ENCODE measurements at places on chromosomes 5 and 9. TPM values are rescaled to one million over a fixed set of nuclear protein-coding genes. Genes with fewer than 3 reads are reported as not detected.

DNA sequence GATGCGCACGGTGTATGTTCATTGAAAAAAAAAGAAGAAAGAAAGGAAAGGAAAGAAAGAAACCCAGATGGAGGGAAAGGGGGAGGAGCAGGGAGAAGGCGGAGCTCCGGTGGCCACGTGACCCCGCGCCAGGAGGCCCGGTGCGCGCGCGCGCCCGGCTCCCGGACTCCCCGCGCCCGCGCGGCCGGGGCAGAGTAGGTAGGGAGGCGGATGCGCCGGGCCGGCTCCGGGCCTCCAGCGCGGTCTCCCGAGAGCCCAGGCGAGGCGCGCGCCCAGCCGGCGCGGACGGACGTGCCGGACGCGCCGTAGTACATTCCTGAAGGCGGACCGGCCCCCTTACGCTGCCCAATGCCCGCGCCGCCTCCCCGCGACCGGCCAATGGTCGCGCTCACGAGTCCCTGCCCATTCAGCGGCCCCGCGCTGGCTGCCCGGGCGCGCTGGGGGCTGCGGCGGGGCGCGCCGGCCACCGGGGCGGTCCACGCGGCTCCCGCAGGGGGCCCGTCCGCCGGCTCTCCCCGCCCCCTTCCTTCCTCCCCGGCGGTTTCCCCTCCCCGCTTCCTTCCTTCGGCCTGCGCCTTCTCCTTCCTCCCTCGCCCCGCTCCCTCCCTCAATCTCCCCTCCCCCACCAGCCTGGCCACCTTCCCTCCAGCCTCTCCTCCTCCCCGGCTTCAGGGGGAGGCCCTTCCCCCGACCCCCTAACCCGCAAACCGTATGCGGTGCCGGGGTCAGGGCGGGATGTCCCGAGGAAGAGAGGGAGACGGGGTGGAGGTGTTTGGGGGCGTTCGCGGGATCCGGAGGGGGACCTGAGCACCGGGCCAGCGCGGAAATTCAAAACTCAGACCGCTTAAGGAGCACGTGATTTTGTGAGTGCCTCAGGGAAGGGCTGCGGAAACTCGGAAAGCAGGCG is 5.8 kb downstream of the PTCH1 start:
- peak; percentile 95 for DNase-seq

DNA sequence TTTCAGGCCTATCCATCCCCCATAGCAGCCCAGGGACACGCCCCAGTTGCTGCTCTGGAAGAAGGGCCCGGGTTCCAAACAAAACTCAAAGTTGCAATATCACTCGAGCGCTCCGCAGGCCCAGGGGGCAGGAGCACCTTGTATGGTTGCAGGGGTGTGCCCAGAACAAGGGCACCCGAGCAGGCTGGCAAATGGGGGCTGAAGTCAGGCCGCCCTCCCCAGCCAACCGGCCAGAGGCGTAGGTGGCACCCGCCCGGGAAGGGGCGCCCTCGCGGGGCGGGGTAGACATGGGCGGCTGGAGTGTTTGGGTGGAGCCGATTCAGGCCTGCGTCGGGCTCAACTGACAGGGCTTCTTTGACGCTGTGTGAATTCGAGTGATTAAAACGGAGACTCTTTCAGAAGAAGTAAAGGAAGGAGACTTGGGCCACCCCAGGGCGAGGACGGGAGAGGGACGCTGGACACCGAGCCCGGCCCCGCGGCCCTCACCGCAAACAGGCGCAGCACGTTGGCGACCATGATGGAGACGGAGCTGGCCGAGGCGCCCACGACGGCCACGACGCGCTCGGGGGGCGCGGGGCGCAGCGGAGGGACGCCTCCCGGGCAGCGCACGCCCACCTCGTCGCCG is 1.1 kb downstream of the GRM6 start:
- no peak for DNase-seq

- peak; percentile 68 for DNase-seq
These were observed 137.7 kb downstream of the HSD17B3 start for GRCh38 chr9:96164268-96164683.

DNA sequence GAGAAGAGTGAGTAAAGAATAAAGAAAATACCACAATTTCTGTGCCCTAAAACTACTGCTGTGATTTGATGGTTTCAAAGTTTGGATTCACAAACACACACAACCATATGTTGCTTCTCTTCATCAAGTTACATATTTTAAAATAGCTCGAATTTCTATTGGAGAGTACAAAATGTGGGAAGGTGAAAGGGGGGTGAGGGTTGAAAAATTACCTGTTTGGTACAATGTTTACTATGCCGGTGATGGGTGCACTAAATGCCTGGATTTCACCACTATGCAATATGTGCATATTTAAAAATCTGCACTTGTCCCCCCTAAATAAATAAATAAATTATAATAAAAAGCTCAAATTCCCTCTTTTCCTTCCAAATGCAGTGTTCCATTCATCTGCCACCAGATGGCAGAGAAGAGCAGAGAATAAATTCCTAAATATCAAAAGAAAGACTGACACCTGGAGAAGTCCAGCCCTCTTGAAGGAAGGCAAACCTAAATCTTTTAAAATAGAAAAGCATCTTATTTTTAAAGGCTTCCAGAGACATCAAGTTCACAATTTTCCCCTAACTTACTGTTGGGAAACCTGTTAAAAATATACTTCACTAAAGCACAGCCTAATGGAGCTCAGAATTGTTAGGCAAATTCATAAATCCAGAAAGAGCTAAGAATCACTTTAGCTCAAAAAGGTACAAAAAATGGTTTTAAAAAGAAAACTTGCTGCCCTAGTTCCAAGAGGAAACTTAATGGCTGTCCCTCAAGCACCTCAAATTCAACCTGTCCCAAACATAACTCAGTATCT is 24.8 kb upstream of the HNRNPA0 start:
- DNase-seq = no peak

Gene RGMB
- 11.3 TPM for total RNA-seq

Gene FOXD4
- total RNA-seq = 0.32 TPM

- DNase-seq = peak; percentile 62
These were observed 24.8 kb upstream of the OBP2B start for GRCh38 chr9:133233681-133234432.

DNA sequence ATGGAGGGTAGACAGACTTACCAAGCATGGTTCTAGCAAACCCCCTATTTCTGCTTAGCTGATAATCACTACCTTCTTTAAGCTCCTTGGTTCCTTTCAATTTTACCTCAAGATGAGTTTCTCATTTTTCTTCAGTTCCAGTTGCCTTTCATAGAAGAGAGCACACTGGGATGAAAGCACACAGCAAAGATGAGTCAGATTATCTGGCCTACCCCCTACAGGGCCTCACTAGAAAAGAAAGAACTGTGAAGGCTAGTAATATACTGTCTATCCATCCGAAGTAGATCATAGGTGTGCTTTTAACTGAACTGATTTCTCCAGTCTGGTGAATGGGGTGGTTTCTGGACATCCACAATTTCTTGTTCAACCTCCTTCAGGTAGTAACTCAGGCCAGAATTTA is 122.5 kb downstream of the TRPM3 start:
- no peak for DNase-seq

Gene UGT3A2
- total RNA-seq = not detected

DNA sequence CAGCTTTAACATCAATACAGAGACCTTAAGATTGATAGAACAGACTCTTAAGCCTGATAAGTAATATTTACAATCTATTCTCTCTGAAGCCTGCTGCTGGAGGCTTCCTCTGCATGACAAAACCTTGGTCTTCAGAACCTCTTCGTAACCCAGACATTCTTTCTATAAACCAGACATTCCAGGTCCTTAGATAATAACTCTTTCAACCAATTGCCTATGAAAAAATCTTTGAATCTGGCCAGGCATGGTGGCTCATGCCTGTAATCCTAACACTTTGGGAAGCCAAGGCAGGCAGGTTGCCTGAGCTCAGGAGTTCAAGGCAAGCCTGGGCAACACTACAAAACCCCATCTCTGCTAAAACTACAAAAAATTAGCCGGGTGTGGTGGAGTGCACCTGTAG is 327.8 kb downstream of the ENC1 start:
- no peak for DNase-seq

DNA sequence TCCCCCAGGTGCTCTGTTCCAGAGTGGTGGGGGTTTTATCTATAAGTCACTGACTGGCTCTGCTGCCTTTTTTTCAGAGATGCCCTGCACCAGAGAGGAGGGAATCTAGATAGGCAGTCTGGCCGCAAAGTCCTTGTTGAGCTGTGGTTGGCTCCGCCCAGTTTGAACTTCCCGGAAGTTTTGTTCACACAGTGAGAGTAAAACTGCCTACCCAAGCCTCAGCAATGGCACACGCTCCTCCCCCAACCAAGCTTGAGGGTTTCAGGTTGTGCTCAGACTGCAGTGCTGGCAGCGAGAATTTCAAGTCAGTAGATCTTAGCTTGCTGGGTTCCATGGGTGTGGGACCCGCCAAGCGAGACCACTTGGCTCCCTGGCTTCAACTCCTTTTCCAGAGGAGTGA is 1428.6 kb downstream of the MAT2B start:
- DNase-seq = no peak

Gene ZNF782
- total RNA-seq = 4.0 TPM

Gene SLC28A3
- total RNA-seq = 0.10 TPM

Gene TNC
- total RNA-seq = 32.6 TPM

DNA sequence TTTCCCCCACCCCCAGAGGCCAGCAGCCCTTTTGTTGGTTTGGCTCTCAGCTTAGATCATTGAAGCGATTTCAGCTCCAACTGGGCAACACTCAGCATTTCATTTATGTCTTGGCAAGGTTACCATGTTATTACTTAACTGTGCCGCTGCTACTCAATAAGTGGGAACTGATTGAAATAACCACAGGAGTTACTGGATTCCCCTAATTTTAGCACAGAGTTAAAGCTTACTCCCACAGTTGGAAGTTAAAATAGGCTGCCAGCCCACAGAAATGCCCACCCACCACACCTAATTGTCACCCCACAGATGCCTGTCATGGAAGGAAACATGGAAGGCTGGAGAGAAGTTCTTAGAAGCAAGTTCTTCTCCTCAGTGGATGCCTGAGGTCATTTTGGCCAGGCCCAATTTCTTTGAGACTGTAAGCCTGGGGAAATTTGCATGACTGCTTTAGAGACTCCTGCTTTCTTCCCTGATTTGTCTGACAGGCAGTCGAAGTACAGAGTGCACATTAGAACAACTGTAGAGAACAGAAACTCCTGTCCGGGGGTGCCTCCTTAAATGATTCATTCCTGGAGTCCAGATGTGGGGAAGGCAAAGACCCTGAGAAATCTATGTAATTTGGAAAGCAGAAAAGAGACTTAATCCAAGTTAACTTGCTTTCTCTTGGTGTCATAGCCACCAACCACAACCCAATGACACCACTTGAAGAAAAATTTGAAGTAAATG is 370.0 kb downstream of the ZSWIM6 start:
- no peak for DNase-seq

GRCh38 chr5:5667136-5667554 is 244.7 kb downstream of the ICE1 start:
- no peak for DNase-seq

Measured in mesenteric fat pad (tissue), 1 donor.